ENCODE measurements at places on chromosomes 6 and 20.

- H3K4me1 ChIP-seq, result peaks cover 8% of the 10 kb centered on the region
- H3K4me3 ChIP-seq, result no peak overlapping the region
- no peak for DNase-seq
- H3K27ac ChIP-seq, result no peak overlapping the region
These were observed 53.2 kb downstream of the CRYBG1 start for GRCh38 chr6:106413722-106414121.

DNA sequence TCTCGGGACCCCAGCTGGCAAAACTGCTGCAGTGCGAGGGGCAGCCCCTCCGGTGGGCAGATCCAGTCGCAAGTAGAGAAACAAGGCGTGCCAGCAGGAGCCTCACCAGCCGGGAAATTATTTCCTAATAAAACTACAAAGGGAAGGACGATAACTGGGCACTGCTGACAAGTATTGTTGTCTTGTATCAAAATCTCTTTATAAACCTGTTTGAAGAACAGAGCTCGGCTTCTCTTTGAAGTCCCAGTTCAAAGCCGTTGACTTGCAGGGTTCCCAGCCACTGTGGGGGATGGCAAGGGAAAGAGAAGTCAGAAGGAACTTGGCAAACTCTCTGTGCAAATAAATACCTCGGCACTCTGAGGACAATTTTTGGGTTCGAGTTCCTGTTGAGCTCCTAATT is 504.5 kb downstream of the CD83 start:
- no peak overlapping the region for H3K4me3 ChIP-seq
- H3K27me3 ChIP-seq, result peaks cover 26% of the 10 kb centered on the region
- no peak for DNase-seq
- peaks cover 21% of the 10 kb centered on the region for H3K4me1 ChIP-seq
- no peak overlapping the region for H3K27ac ChIP-seq
- H3K36me3 ChIP-seq, result no peaks in the 10 kb centered on the region

GRCh38 chr6:14922706-14923460 is 323.0 kb upstream of the JARID2 start:
- peaks cover 33% of the 10 kb centered on the region for H3K4me1 ChIP-seq
- H3K4me3 ChIP-seq, result no peak overlapping the region
- DNase-seq, result no peak
- H3K27ac ChIP-seq, result no peak overlapping the region
- no peaks in the 10 kb centered on the region for H3K36me3 ChIP-seq

DNA sequence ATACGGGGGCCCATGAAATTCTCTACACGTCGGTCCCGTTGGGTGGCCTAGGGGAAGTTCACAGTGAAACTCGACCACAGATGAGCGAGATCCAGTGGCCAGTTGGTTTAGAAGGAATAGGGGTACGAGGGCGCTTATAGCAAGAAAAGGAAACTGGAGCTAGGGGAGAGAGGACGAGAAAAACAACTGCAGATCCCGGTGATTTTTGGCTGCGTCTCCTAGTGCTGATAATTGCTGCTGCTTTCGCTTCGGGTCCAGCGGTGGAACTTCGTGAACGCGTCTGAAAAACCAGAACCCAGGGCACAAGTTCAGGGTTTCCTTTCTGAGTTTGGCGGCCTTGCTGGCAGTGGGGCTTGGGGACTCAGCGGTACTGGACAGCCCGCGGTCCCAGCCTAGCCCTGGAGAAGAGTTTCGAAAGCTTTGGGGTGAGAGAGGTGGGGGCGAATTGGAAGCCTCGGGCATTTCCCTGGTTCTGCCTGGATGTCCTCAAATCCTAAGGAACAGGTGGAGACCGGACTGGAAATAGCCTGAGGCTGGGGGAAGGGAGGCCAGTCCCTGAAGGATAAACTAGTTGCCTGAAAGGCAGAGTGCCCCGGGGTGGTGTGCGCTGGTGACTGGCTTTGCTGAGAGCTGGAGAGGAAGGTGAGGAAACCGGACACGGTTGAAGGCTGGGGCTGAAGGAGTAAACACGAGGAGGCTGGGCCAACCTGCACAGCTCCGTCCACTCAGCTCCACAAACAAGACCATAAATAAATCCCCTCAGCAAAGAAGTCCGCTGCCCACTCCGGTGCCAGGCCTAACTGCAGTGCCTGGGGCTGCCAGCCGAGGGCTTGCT is 793 bp downstream of the GMPR start:
- H3K4me3 ChIP-seq, result peak overlapping the region; percentile 83
- peaks cover 36% of the 10 kb centered on the region for H3K4me1 ChIP-seq
- H3K36me3 ChIP-seq, result no peaks in the 10 kb centered on the region
- peak overlapping the region; percentile 37 for H3K27ac ChIP-seq
- peaks cover 13% of the 10 kb centered on the region for H3K27me3 ChIP-seq
- DNase-seq, result no peak

- H3K36me3 ChIP-seq, result no peaks in the 10 kb centered on the region
- DNase-seq, result peak; percentile 29
- H3K27ac ChIP-seq, result no peak overlapping the region
- no peak overlapping the region for H3K4me3 ChIP-seq
- no peaks in the 10 kb centered on the region for H3K4me1 ChIP-seq
These were observed 79.4 kb downstream of the DLL1 start for GRCh38 chr6:170211404-170212025.

DNA sequence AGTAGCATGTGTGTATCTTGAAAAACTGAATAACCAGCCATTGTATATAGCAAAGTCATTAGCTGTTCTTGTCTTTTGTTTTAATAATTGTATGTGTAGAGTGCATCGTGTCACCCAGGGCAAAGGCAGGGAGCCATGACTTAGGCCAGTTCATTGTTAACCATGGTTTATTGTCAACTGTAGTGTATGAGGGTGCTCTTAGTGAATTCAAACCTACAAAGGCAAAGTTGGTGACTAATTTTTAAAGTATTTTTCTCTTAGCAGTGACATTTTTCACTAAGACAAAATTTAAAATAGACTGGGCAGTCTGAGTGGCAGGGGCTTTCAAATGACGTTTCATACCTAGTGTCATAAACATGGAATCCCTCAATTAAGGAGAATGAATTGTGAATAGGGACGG is 79.0 kb downstream of the TULP4 start:
- no peaks in the 10 kb centered on the region for H3K27me3 ChIP-seq
- H3K4me3 ChIP-seq, result no peak overlapping the region
- DNase-seq, result no peak
- no peak overlapping the region for H3K27ac ChIP-seq

- H3K27me3 ChIP-seq, result no peaks in the 10 kb centered on the region
- no peak overlapping the region for H3K4me3 ChIP-seq
- H3K36me3 ChIP-seq, result peaks cover 48% of the 10 kb centered on the region
- H3K27ac ChIP-seq, result no peak overlapping the region
- H3K4me1 ChIP-seq, result peaks cover 9% of the 10 kb centered on the region
These were observed 55.7 kb downstream of the TRMT11 start for GRCh38 chr6:126042001-126042419.

- no peaks in the 10 kb centered on the region for H3K36me3 ChIP-seq
- DNase-seq, result peak; percentile 97
- no peaks in the 10 kb centered on the region for H3K27me3 ChIP-seq
These were observed at the start of gene YWHAB for GRCh38 chr20:44885392-44886265. Gene YWHAB, plus strand, starts transcription at chr20:44885705. Its CDS starts 15,829 bp downstream, at chr20:44901534.

DNA sequence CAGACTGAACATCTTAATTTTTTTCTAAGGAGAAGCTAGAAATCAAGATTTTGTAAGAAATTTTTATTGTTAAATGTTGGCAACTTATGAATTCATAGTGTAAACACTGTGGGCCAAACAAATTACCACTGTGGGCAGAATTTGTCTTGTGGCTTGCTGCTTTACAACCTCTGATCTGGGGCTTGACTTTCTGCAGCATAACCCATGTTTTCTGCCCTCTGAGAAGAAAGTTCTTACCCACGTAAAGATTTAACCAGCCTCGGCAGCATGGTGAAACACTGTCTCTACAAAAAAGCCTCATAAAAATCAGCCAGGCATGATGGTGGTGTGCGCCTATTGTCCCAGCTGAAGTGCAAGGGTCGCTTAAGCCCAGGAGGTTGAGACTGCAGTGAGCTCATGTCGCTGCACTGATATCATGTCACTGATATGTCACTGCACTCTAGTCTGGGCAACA is 12.9 kb downstream of the ITCH start:
- no peak overlapping the region for H3K27ac ChIP-seq
- no peak for DNase-seq
- H3K36me3 ChIP-seq, result peaks cover 20% of the 10 kb centered on the region
- no peak overlapping the region for H3K4me3 ChIP-seq

DNA sequence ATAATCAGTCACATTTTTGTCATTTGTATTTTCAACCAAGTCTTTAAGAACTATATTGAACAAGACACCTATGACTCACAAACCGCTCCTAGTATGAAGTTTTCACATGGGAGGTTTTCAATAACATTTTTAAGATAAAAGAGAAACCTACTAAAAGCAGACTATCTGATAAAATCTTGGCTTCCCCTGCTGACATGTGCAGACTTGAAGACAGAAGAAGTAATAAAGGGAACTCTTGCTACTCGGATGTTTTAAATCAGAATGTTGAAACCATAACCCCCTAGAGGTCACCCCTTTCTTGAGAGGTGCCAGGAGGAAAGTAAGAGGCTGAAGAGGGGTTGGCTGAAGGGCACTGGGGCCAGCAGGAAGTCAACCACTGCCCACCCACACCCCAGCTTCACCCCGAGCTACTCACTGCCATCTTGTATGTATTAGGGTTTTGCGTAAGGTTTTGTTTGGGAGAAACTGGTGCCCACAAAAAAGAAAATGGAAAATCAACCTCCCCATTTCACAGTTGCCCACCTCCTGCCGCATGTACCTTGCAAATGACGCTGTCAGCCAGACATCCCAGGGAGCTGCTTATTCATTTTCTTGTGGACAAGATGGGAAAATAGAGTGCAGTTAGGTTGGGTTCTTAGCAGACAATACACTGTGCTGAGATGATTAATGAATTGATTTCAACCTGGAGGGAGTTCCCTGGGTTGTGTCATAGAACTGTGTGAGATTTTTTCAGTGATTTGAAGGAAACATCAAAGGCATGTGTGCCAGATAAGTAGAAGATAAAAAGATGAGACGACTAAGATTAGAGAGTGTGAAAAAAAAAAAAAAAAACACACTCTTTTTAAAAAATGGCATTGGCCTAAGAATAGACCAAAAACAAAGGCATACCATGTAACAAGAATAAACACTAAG is 83.2 kb upstream of the TAB2 start:
- peak overlapping the region; percentile 44 for H3K27ac ChIP-seq
- DNase-seq, result no peak
- H3K4me3 ChIP-seq, result no peak overlapping the region
- H3K4me1 ChIP-seq, result peaks cover 58% of the 10 kb centered on the region
- peaks cover 15% of the 10 kb centered on the region for H3K27me3 ChIP-seq
- no peaks in the 10 kb centered on the region for H3K36me3 ChIP-seq

GRCh38 chr6:79159846-79160245 is 74.6 kb downstream of the HMGN3 start:
- no peak for DNase-seq
- no peak overlapping the region for H3K27ac ChIP-seq
- H3K4me1 ChIP-seq, result no peaks in the 10 kb centered on the region

DNA sequence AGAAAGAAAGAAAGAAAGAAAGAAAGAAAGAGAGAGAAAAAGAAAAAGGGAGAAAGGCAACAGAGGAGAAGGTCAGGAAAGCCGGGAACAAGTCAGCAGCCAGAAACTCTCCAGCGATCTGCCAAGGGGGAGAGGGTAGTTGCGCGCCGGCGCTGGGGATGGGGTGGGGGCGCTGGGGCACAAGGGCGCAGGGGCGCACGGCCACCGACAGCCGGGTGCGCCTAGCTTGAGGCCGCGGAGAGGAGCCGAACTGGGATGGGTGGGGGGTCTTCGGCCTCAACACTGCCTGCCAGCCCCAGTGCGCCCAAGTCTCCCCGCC is 533 bp upstream of the RSPO3 start:
- no peaks in the 10 kb centered on the region for H3K36me3 ChIP-seq
- H3K27ac ChIP-seq, result peak overlapping the region; percentile 87
- no peak for DNase-seq
- peaks cover 35% of the 10 kb centered on the region for H3K4me1 ChIP-seq
- H3K4me3 ChIP-seq, result peak overlapping the region; percentile 80

- peaks cover 5% of the 10 kb centered on the region for H3K27me3 ChIP-seq
- no peak overlapping the region for H3K27ac ChIP-seq
- peaks cover 11% of the 10 kb centered on the region for H3K4me1 ChIP-seq
- H3K36me3 ChIP-seq, result no peaks in the 10 kb centered on the region
- no peak overlapping the region for H3K4me3 ChIP-seq
These were observed 423.6 kb downstream of the BCKDHB start for GRCh38 chr6:80530103-80530502.

- H3K4me1 ChIP-seq, result peaks cover 2% of the 10 kb centered on the region
- H3K4me3 ChIP-seq, result no peak overlapping the region
- H3K27ac ChIP-seq, result no peak overlapping the region
These were observed 44.3 kb upstream of the SNX9 start for GRCh38 chr6:157778719-157779118.

GRCh38 chr6:106220485-106220884 is 105.1 kb downstream of the ATG5 start:
- no peak overlapping the region for H3K4me3 ChIP-seq
- H3K27ac ChIP-seq, result no peak overlapping the region
- peaks cover 6% of the 10 kb centered on the region for H3K36me3 ChIP-seq
- H3K27me3 ChIP-seq, result no peaks in the 10 kb centered on the region
- peaks cover 2% of the 10 kb centered on the region for H3K4me1 ChIP-seq
- no peak for DNase-seq

GRCh38 chr20:15081261-15081660 is 743.8 kb upstream of the FLRT3 start:
- no peak overlapping the region for H3K27ac ChIP-seq
- no peak for DNase-seq
- no peaks in the 10 kb centered on the region for H3K36me3 ChIP-seq
- H3K27me3 ChIP-seq, result no peaks in the 10 kb centered on the region

GRCh38 chr20:17525132-17525531 is 6.0 kb downstream of the BFSP1 start:
- H3K27ac ChIP-seq, result no peak overlapping the region
- no peaks in the 10 kb centered on the region for H3K36me3 ChIP-seq
- no peak for DNase-seq
- H3K4me3 ChIP-seq, result no peak overlapping the region

DNA sequence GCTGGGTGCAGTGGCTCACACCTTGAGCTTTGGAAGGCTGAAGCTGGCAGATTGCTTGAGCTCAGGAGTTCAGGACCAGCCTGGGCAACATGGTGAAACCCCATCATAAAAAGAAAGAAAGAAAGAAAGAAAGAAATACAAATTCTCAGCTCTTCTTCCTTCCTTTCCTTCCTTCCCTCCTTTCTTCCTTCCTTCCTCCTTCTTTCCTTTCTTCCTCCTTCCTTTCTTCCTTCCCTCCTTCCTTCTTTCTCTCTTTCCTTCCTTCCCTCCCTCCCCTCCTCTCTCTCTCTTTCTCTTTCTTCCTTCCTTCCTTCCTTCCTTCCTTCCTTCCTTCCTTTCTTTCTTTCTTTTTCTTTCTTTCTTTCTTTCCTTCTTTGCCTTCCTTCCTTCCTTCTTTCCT is 21.0 kb upstream of the NCOA3 start:
- H3K4me3 ChIP-seq, result no peak overlapping the region
- DNase-seq, result no peak
- H3K4me1 ChIP-seq, result peaks cover 6% of the 10 kb centered on the region
- H3K27ac ChIP-seq, result no peak overlapping the region
- H3K27me3 ChIP-seq, result no peaks in the 10 kb centered on the region

DNA sequence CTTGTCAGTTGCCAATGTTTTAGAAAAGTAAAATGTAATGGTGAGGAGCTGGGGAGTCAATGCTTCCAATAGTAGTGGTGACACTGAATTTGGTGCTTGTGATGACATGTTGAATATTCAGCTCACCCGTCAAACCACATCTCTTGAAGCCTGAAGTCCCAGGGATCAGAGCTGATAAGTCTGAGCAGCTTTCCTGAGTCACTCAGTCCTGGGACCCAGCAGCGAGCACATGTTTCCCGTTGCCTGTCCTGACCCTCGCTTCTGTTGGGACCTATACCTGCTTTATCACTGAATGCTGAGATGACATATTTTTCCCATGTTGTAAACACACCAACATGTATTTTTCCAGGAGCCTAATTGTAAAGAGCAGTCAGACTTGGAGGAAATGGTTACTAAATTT is 693.6 kb downstream of the QKI start:
- no peaks in the 10 kb centered on the region for H3K36me3 ChIP-seq
- H3K4me3 ChIP-seq, result no peak overlapping the region
- no peaks in the 10 kb centered on the region for H3K4me1 ChIP-seq
- DNase-seq, result no peak
- H3K27me3 ChIP-seq, result no peaks in the 10 kb centered on the region
